Neural progenitor cell (in vitro differentiated cells): ENCODE measurements at places on chromosomes 7 and 10. TPM values are rescaled to one million over a fixed set of nuclear protein-coding genes. Genes with fewer than 3 reads are reported as not detected.
A peak's percentile ranks its signal among the peaks of the same experiment; 100 is the strongest.

- no peak for DNase-seq
These were observed 93.1 kb downstream of the JCAD start for GRCh38 chr10:29966269-29966668.

DNA sequence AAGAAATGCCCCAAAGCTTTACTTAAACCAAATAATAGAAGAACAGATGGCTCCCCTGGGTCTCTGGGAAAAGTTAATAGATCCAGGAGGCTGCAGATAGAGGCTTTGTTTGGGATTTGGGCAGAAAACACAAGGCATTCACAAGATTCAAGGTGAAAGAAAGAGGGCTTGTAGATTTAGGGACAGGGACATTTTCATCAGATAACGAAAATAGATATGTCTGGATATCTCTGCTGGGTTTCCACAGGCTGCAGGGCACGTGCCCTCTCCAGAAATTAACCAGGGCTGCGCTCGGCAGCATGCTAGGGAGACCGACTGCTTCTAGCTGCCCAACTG is 14.9 kb downstream of the CARD11 start:
- DNase-seq = peak; percentile 31

DNA sequence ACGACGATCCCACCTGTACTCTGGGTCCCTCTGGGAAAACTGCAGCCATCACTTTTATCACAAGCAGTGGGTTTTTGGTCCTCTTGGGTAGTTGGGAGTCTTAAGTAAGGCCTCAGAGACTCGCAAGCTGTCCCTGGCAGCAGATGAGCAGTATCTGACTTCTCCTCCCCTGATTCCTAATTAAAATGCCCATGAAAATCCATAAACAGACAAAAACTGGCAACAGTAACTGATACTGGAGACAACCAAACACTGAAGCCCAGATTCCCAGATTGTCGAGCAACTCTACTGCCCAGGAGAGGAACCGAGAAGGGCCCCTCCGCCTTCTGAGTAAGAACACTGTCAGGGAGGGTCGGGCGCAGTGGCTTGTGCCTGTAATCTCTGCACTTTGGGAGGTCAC is 333.8 kb downstream of the CALN1 start:
- no peak for DNase-seq

DNA sequence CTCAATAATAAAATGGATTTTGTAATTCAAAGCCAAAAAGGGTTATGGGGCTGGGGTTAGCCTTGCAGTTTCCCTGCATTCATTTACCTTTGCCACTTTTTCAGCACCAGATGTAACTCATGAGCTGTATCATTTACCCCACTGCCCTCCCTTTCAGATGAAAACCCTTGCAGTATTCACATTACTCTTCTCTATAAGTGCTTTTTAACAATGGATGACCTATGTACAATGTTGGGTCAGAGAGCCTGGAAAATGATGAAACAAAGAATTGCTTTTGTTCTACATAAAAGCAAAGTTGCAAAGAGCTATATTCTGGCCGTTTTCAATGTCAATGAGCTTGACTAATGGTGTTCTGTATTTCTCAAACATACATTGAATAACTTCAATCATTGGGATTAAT is 189.7 kb downstream of the TMEM26 start:
- no peak for DNase-seq

DNA sequence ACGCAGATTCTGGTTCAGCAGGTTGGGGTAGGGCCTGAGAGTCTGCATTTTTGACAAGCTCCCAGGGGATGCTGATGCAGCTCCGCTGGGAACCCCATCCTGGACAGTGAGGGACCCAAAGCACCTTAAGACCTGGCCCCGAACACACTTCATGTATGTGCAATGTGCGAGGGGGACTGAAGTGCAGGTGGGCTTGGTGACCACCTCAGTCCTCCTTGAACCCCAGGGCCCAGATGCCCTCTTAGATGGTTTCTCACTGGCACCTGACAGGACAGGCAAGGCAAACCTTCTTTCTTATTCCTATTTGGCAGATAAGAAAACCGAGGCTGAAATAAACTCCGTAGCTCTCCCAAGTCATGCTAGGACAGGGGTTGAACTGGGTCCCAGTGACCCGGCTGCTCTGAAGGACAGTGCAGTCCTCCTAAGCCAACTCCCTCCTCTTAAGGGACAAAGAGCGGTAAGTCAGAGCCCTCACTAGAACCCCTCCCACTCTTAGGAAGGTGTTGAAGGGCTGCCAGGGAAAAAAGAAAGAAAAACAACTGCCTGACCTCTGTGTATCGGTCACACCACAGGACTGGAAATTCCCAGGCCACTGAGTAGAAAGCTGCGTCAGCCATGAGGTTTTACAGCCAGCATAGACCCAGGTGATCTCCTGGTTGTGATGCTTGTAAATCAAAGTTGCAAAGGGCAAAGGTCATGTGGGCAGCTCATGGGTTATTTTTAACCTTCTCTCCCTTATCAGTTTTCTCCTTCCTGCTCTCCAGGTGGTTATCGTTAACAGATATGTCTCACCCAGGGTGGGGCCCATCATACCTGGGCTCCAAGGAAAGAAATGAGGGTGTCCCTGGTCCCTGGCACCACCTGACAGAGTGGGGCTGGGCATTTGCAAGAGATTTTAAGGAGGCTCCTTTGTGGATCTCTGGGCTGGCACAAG is 90.9 kb upstream of the SMNDC1 start:
- no peak for DNase-seq

- DNase-seq = no peak
These were observed 14.3 kb upstream of the JCAD start for GRCh38 chr10:30073767-30074060.

GRCh38 chr10:23917251-23917840 is 291.6 kb upstream of the KIAA1217 start:
- DNase-seq = no peak

DNA sequence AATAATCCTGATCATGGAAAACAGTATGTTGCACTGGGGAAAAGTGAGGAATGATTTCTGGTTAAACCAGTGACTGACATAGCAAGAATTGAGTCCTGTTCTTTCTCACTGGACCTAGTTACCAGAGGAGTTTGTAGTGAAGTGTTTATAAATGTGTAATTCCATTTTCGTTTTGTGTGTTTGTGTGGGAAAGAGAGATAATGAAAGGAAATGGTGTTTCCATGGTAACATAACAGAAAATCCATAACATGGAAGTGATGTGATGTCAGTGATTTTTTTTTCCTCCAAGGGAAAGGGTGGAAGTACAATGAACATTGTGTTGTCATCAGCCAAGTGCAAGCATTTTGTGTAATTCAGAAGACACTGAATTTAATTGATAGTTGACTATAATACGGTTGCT is 283.9 kb downstream of the PLXDC2 start:
- DNase-seq = no peak

GRCh38 chr10:14947268-14947667 is 6.6 kb downstream of the DCLRE1C start:
- no peak for DNase-seq

DNA sequence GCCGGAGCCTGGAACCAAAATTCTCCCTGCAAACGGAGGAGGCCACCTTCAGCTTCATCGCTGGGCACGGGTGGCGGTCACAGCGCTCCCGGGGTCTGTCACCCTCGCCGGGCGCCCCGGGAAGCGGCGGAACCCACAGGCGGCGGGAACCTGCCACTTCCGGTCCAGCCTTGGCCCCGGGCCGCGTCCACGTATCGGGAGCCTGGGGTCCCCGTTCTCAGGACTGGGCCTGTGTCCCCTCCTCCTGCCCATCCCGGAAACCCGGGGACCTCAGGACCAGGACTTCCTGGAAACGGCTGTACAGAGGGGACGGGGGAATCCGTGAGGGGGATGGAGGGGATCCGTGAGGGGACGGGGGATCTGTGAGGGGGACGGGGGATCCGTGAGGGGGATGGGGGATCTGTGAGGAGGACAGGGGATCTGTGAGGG is 25.4 kb downstream of the PDGFA start:
- DNase-seq = no peak

DNA sequence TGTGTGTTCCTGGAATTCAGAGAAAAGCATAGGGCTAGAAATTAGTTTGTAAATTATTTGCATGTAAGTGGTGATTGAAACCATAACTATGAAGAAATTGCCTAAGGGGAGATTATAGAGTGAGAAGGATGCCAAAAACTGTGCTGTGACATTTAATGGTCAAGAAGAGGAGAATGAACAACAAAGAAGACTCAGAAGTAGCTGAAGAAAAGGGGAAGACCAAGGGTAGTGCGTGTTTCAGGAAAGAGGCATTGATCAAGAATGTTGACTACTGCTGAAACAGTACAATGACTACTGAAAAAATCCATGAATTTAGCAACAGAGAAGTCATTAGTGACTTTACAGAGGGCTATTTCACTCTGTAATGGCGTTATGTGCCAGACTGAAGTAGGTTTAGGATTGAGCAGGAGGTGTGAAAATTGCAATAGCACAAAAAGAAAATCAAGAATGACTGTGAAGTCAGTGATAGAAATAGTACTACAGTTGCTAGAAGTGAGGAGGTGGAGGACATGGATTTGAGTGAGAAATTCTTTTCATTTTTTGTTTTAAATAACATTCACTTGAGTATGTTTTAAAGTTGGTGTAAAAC is 28.9 kb upstream of the SAMD9L start:
- DNase-seq = no peak

- DNase-seq = no peak
These were observed 260.1 kb downstream of the TRIL start for GRCh38 chr7:28697913-28698563.

DNA sequence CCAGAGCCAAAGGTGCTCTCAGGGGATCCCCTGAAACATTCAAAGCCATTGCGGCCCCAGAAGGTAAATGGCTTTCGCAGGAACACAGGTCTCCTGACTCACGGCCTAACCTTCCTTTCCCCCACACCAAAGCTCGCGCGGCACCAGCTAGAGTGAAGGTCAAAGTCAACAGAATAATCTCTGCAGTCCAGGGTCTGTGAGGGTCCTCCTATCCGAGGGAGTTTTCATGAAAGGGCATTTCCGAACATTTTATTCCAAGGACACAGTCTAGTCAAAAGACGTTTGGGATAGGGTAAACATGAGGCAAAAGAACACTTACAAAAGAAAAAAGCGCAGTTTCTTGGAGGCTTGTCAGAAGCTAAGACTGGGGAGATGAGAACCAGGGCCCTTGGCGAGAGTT is 559 bp upstream of the STEAP2 start:
- no peak for DNase-seq

DNA sequence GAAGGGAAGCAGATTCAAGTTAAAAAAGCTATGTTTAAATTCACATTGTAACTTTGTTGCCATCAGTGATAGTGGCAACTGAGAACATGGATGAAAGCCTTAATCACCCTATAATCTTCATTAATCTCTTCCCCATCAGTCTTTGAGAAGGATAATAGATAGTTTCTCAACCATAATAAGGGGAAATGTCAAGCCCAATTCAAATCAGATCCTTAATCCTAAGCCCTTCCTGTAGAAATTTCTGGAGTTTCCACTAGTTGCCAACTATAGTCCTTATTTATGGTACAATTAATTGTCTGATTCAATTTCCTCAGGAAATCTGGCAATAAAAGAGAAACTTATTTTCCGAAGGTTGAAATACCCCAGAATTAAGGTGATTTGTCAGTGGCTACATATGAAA is 431.8 kb downstream of the ZWINT start:
- no peak for DNase-seq

DNA sequence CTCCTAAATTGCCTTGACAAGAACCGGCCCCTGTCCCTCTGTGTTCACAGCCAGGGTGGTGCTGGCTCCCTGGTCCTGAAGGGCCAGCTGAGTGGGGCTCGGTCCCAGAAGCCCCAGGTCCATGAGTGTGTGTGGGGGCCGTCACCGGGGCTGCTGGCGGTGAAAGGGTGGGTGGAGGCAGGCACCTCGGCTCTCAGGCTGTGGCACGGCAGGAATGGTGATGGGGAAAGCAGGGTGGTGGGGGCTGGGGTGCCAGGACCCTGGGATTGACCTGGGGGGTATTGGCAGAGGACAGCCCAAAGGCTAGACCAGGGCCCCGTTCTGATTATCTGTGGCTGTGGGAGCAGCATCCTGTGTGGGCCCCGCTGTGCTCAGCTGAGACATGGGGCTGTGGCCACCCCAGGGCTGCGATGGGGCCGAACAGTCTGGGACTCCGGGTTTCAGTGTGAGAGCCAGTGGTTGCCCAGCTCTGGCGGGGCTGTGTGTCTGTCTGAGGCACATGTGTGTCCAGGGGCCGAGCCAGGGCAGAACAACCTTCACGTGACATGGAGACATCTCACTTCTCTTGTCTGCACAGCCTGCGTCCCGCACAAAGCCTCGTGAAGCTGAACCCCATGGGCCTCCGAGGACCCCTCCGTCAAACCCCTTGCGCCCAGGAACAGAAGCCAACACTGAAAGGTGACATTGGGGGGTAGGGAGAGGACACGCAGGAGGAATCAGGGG is 144.2 kb downstream of the ELFN1 start:
- DNase-seq = no peak

GRCh38 chr10:66214721-66215404 is 711.0 kb upstream of the LRRTM3 start:
- peak; percentile 24 for DNase-seq

DNA sequence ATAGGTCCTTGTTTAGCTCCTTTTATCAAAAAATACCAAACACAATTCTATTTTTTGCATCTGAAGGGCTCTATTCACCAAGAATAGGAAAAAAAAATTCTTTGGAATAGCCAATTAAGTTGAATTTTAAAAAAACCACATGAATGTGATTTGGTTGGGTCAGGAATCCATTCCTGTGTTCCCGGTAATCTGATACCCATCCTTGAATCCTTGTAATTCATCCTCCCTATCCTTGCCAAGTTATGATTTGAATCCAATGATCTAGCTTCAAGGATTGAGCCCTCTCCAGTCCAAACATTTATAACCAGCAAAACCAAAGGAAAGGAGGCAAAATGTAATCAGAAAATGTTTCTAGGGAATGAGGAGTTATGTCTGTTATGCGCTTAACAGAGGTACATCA is 86.6 kb downstream of the CFAP58 start:
- no peak for DNase-seq

GRCh38 chr7:101912716-101913110 is 95.3 kb downstream of the CUX1 start:
- no peak for DNase-seq

DNA sequence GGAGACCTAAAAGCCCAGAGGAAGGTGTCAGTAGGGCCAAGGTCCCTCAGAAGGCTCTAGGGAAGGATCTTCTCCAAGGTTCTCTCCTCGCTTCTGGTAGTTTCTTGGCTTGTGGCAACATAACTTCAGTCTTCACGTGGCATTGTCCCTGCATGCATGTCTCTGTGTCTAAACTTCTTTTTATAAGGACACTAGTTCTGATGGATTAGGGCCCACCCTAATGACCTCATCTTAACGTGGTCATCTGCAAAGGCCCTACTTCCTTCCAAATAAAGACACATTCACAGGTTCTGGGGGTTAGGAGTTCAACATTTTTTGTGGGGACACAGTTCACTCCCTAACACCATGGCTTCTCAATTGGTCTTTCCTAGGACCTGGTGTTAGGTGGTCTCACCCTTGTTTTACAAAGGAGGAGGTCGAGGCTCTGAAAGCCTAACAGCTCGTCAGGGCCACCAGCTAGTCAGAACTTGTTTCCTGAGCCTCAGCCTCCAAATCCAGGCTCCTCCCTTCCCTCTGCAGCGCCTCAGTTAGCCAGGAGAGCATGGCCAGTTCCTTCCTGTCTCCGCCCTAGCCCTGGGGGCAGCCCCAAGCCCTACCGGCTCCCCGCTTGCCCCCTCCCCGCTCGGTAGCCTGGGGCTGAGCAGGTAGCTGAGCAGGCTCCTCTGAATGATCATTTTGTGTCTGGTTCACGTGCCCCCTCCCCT is 109.7 kb upstream of the PPIF start:
- no peak for DNase-seq

SUN3 gene
- total RNA-seq = not detected in 2 replicates

CHAT gene
- total RNA-seq = not detected in 2 replicates

STK31 gene
- total RNA-seq = 0.93 and 2.8 TPM in 2 replicates

CACUL1 gene
- 28.3 and 38.8 TPM in 2 replicates for total RNA-seq

TRIM73 gene
- 0.17 and 4.4 TPM in 2 replicates for total RNA-seq

CHCHD1 gene
- total RNA-seq = 51.3 and 66.7 TPM in 2 replicates

LRRC61 gene
- total RNA-seq = 2.0 and 14.3 TPM in 2 replicates

NKX2-3 gene
- total RNA-seq = not detected in 2 replicates

CACNB2 gene
- 3.4 and 3.5 TPM in 2 replicates for total RNA-seq
